ENCODE measurements at places on chromosomes 5 and 9.

GRCh38 chr9:120424248-120424647, 155.7 kb downstream of the CDK5RAP2 start:
- no peak for DNase-seq

GRCh38 chr9:92608909-92609445, 61.0 kb downstream of the IPPK start:
- DNase-seq, result no peak

GRCh38 chr5:163614787-163615186, 109.4 kb downstream of the MAT2B start:
- DNase-seq, result no peak

- DNase-seq, result no peak
Observed at GRCh38 chr5:100861148-100861547, 41.9 kb downstream of the ST8SIA4 start.

DNA sequence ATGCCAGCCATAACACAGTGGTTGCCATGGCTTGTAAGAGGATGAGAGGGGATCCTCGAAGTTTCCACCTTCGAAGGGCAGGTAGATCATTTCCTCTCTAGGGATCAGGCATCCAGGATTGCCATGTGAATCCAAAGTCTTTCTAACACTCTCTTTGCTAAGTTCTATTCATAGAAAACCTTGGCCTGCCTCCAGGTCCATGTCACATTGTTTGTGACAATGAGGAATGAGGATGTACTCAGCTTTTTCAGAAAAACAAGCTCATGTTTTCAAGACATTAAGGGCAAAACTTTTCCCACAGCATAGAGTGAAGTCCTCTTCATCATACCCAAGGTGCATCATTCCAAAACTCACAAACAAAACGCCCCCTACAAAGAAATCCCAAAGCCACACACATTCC, 19.6 kb downstream of the ESM1 start:
- DNase-seq, result no peak

- DNase-seq, result no peak
Observed at GRCh38 chr5:160774666-160775315, 77.2 kb downstream of the ATP10B start.

- DNase-seq, result peak; percentile 90
Observed at GRCh38 chr5:402615-403359, 40.2 kb upstream of the EXOC3 start.

DNA sequence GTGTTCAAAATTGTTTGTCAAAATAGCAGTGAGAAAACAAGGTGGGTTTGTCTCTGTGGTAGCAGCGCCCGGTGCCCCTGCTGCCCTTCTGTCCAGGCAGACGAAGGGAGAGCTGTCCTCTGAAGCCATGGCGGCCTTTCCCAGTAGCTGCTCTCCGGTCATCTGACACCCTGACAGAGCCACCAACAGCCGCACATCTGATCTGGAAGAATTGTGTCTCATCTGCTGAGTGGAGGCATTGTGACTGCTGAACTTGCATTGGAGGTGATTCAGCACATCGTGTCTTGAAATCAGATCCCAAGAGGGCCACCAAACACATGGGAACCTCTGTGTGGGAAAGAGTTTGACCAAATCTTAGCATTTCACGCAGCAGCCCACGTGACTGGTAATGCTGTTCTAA, 337.6 kb upstream of the IRX1 start:
- DNase-seq, result no peak

DNA sequence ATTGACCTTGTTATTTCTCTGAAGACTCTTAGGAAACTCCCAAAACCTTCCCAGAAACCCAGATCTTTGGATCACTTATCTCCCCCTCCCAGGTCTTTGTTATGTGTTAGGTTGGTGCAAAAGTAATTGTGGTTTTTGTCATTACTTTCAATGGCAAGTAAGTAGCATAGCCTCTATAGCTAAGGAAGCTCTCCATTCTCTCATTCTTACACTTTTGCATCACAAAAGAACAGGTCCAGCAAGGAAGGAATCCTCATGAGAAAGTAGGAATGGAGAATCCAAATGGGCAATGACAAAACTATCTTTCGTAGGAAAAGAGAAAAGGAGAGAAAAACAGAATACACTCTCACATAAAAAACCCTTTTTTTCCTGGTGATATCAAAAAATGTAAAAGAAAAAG, 81.3 kb upstream of the ELAVL2 start:
- no peak for DNase-seq

GRCh38 chr9:19231126-19231903, 822 bp downstream of the DENND4C start:
- DNase-seq, result no peak

- no peak for DNase-seq
Observed at GRCh38 chr5:138712791-138713190, 40.4 kb upstream of the CTNNA1 start.

DNA sequence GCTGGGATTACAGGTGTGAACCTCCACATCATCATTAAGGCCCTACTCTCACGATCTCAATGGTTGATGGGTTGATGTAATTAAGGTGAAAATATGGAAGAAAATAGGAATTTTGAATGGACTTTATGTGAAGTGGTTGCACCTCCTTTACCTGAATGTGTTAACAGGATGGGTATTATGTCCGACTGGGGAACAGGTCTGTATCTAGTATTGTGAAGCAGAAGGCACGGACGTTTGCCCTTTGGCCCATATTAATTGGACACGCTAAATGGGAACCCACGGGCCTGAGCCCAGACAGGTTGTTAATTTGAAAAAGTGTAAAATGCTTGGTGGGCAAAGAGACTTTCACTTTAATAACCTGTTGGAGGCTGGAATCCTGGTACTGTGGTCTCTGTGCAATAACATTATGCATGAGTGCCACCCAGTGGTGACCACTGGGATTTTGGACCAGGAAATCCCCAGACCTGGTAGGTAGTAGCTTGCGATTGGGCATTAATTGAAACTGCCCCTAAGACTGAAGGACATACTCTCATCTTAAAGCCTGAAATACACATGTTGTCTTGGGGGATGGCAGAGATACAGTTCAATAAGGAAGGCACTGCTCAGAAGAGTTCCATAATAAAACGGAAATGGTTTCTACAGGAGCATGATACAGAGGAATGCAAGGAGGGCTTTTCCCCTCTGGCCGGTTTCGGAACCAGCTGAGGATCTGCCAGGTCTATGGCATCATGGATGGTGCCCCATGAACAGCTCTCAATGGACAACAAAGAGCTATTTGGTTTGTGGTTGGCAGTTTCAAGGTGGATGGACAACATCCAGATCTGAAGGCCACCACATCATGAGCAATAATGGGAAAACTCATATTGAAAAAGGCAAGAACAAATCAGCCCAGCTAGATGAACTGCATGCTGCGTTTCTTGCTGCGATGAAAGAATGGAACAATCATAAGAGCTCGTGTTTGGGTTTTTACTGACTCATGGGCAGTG, 26.2 kb upstream of the BICD2 start:
- DNase-seq, result peak; percentile 68

DNA sequence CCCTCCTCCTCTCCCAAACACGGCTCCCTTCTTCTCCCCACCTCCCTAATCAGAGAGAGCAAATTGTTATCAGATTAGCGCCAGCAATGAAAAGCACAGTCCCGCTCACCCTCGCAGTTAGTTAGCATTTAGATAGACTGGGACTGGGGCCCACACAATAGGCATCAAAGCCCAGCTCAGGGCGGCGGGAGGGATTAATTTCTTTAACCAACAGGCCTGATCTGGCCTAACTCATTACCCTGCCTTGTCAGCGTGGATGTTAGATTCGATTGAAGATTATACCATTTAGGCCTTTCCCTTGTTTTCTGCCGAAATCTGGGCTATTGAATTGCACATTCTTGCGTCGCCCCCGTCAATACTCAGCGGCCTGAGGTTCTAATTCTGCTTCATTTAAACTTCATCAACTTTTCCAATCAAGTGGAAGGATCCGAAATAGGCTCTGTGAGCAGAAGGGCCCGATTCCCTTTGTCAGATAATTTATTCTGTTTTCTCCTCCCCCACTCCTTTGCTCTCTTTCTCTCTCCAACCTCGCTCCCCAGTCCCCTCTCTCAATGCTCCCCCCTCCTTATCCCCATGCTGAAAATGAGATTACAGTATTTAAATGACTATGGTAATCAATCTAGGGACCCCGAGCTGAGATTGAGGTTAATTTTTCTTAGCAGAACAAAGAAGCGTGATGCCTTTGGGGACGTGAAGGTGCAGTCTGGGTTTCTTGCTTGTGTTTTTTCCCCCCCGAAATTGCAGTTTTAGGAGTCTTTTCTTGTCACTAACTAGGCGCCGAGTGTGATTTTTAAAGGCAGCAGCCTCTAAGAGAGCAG, 15.1 kb downstream of the CFAP77 start:
- no peak for DNase-seq

GRCh38 chr9:120175031-120175430, 404.9 kb downstream of the CDK5RAP2 start:
- no peak for DNase-seq

DNA sequence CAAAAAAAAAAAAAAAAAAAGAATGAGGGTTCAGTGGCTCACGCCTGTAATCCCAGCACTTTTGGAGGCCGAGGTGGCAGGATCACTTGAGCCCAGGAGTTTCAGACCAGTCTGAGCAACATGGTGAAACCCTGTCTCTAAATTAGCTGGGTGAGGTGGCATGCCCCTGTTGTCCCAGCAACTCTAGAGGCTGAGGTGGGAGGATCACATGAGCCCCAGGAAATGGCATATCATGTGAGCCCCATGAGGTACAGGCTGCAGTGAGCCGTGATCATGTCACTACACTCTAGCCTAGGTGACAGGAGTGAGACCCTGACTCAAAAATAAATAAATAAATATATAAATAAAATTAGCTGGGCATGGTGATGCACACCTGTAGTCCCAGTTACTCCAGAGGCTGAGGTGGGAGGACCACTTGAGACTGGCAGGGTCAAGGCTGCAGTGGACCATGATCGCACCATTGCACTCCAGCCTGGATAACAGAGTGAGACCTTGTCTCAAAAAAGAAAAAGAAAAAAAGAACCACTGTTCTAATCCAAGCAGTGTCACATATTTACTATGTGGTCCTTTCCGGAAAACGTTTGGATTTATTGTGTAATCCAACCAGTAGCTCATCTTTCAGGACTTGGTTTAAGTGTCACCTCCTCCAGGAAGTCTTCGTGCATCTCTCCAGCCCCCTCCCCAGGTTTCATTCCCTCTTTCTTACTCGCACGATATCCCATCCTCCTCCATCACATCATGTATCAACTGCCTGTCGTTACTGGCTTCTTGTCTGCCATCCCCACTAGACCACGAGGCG, 12.3 kb upstream of the SPOUT1 start:
- DNase-seq, result no peak

DNA sequence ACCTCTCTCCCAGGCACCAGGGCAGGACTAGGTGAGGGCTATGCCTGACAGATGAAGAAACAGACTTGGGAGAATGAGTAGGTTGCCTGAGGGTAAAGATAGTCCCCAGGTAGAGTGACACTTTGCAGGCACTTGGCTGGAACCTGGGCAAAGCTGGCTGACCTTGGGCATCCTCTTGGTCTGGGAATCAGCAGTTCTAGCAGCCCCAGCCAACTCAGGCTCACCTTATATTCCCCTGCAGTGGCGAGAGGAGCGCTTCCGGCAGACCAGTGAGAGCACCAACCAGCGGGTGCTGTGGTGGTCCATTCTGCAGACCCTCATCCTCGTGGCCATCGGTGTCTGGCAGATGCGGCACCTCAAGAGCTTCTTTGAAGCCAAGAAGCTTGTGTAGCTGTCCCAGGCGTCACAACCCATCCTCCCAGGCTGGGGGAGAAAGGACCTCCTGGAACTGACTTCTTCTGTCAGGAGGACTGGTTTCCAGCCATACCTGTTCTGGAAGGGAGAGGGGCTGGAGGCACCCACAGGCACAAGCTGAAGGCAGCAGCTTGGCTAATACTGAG, 3.1 kb downstream of the TMED9 start:
- no peak for DNase-seq

DNA sequence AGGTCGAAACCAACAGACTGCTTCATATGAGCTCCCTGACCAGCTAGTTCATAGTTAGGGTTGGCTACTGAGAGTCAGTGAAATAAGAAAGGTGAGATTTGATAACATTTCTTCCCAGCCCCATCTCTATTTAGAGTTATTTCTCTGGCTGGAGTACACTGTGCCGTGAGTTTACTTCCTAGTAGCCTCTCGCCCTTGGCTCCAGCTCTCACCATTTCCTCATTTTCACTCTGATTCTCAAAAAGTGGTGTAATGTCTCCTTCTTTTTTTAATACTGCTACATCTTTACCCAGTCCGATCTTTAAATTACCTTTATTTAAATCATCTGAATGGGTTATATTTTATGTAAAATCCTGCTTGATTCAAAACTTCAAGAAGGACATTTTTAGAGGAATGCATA, 100.4 kb upstream of the FAM174A start:
- DNase-seq, result no peak

DNA sequence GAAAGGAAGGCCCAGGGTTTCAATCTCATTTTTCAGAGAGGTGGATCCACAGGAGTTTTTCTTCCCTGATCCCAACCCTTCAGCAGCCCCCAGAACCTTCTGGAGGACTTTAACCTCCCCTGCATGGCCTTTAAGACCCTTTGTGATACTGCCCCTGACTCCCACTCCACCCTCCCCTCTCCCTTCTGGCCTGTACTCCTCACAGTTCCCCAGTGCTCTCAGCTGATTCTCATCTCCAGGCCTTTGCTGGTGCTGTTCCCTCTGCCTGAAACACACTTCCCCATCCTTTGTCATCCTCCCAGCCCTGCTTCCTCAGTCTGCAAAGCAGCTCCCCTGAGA, 18.5 kb downstream of the NEURL1B start:
- DNase-seq, result no peak

DNA sequence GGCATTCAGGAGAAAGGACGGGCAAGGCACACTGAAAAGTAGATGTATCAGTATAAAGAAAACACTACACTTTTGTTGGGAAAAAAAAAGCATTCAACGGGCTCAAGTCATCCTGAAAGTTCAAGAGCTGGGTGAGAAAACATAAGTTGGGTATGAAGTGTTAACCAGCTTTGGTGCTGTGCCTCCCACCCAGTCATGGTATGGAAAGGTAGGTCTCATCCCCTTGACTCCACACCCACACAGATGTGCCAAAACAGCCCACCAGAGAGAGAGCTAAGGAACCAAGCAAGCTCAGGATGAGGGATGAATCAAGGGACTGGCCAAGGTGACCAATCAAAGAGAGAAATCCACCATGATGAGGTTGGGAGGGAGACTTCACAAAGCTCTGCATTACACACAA, 54.7 kb downstream of the ESM1 start:
- DNase-seq, result no peak

GRCh38 chr5:14301186-14301585, 158.0 kb downstream of the TRIO start:
- no peak for DNase-seq

DNA sequence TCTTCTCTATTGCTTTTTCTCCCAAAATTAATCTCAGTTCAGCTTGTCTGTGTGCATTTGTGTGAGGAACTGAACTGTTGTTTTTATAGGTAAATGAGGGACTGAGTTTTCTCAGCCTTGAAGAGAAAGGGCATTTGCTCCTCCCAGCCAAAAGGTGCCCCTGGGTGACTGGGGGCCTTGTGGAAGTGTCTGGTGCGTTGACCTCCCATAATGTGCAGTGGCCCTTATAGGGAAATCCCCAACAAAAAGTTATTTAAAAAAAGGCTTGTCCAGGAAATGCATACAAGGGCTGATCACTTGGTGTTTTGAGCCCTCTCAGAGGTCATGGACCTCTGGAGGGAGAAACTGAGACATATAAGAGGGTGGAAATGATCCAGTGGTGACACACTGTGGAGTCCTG, 239.7 kb upstream of the KLF9 start:
- DNase-seq, result no peak

- DNase-seq, result no peak
Observed at GRCh38 chr9:14107977-14108376, 206.0 kb downstream of the NFIB start.
